ENCODE measurements at places on chromosomes 2 and 18.

DNA sequence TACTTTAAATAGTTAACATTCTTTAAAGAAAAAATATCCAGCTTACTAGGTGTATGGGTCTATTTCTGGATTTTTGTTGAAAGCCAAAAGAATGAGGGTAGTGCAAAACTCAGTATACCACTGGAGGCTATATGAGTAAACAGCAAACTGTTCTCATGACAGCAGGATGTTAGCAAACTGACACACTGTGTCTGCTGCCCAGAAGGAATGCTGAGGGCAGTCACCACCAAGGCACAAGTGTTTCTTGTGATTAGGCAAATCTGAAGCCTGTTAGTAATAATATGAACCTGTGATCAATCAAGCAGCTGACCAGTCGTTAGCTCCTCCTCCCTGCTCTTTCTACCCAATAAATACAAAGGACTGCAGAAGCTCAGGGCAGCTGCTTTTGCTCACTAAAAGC lies 50.5 kb upstream of the SULT1C3 start:
- DNase-seq: no peak

GRCh38 chr18:55407191-55407590 lies 180.8 kb downstream of the TCF4 start:
- DNase-seq: no peak

GRCh38 chr2:58686776-58687175 lies 445.7 kb upstream of the FANCL start:
- DNase-seq: no peak

DNA sequence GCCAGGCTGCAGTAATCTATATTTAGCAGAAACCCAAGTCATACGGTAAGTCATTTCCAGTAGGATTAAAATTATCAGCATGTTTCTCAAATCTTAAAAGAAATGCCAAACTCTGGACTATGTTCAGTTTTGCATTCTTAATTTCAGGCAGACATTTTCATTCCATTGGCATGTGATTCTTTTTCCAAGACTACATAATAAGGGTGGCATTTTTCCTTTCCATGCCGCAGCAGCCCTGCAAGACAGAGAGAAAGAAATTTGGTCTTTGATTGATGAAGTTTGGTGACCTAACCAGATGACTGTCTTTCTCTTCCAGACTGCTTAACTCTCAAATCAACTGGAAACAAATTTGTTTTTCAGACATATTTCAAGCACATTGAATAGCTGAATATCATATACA lies 118.1 kb downstream of the FHOD3 start:
- no peak for DNase-seq
